ENCODE measurements at places on chromosomes 6 and 20.

DNA sequence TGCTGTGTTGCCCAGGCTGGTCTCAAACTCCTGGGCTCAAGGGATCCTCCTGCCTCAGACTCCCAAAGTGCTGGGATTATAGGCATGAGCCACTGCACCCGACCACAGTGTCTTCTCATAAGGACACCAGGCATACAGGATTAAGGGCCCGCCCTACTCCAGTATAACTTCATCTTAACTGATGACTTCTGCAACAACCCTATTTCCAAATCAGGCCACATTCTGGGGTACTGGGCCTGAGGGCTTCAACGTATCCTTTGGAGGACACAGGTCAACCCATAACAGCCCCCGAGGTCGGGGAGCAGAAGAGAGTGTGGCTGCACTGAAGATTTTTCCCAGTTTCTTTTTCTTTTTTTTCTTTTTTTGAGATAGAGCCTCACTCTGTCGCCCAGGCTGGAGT lies 39.7 kb downstream of the SUN5 start:
- no peak for DNase-seq

- DNase-seq, result no peak
Observed at GRCh38 chr6:51617751-51618150, 469.7 kb downstream of the PKHD1 start.

DNA sequence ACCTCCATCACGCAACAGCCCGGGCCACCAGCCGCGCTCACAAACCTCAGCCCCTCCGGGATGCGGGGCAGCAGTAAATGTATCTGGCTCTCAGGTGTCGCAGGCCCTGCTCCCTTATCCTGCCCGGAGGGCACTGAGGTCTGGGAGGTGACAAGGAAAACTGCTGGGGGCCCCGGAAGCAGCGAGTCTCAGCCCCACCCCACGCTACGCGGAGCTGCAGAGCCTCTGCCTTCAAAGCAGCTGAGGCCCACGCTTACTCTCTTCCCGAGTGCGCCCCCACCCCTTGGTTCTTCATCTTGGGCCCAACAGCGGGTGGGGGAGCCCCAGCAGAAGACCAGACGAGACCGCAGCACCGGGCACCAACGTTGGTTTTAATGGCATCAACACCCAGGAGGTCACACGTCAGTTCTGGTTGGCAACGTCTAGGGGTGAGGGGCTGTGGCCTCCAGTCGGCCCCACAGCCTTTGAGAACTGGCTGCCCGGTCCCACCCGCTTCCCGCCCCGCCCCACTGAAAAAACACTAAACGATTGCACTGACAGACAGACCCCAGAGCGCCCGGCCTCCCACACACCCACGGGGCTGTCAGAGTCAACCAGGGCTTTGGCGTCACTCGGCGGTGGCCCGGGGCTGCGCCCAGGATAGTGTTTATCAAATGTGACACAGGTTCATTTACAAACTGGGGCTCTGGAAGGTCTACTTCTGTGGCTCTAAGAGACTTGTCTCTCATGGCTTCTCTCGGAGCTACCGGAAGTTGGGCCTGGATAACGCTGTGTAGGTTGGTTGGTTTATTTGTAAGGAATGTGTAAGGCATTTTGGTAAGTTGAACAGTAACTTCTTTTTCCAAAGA lies 43.7 kb downstream of the DSTN start:
- no peak for DNase-seq

DNA sequence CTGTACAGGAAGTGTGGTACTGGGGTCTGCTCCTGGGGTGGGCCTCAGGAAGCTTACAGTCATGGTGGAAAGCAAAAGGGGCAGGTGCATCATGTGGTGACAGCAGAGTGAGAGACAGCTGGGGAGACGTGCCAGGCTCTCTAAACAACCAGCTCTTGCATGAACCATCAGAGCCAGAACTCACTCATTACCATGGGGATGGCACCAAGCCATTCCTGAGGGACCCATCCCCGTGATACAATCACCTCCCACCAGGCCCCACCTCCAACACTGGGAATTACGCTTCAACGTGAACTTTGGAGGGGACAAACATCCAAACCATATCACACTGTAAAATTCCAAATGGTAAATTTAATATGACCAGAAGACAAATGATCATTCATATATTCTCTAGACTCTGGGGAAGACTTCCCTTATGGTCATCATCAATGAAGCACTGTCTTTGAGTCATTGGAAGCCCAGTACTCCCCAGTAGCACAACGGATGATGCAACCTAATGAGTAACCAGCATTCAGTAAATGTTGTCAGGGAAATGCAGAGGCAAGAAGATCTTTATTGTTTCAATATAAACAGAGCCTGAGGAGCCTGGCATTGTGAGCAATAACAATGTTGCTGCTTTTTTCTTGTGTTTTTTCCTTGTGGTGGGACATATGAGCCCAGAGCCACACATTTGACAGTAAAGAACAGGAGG lies 48.2 kb upstream of the RALY start:
- DNase-seq, result peak; percentile 67

GRCh38 chr6:135053406-135053805 lies 1.2 kb downstream of the HBS1L start:
- no peak for DNase-seq

DNA sequence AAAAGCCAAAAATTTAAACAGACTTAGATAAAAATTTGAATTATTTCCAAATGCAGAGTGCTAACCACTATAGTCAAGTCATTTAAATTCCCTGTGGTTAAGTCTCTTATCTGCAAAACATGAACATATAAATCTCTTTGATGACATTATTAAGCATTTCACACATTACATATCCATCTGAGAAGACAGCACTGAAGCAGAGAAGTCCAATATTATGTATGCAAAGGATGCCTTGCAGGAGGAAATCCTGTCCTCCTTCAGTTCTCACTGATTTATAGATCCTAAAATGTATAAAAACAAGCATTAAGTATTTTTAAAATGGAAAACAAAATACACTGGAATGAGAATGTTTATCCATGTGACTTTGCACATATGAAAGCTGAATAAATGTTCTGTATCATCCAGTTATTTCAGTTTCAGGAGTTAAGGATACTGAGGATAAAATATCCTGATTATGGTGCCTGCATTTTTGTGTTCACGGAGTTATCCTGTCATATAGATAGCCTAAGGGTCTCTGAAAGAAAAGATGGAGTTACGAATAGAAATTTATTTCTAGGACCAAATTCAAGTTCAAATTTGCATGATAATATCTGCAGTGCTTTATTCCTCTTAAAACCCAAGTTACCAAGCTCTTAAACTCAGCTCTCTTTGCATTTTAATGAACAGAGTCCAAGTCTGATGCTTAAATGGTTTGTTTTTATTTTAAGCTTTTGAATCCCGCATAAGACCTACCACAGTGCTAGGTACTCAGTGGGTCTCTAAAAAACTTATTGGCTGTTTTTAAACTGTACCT lies 145.4 kb downstream of the PRKN start:
- no peak for DNase-seq

GRCh38 chr20:48008850-48009515 lies 223.7 kb upstream of the SULF2 start:
- no peak for DNase-seq

DNA sequence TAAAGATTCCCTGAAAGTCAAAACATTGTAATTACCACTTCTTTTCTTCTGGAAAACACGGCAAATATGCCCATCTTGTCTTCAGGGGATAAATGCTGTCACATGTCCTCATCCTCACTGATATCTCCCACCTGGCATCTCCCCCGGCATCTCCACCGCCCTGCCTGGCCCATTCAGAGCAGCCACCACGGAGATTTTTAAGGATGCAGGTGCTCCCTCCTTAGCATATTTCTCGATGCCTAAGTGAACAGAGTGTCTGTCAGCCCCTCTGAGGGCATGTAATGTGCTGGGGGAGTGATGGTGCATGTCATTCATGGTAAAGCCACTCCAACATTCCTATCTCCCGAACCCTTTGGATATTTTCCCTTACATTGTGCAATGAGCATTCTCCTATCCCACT lies 215.5 kb downstream of the PREX1 start:
- no peak for DNase-seq

GRCh38 chr20:36720510-36720909 lies 25.4 kb downstream of the NDRG3 start:
- peak; percentile 11 for DNase-seq

- DNase-seq, result no peak
Observed at GRCh38 chr6:39906318-39906761, 27.9 kb downstream of the MOCS1 start.

- DNase-seq, result no peak
Observed at GRCh38 chr6:169490830-169491229, 211.0 kb downstream of the WDR27 start.

DNA sequence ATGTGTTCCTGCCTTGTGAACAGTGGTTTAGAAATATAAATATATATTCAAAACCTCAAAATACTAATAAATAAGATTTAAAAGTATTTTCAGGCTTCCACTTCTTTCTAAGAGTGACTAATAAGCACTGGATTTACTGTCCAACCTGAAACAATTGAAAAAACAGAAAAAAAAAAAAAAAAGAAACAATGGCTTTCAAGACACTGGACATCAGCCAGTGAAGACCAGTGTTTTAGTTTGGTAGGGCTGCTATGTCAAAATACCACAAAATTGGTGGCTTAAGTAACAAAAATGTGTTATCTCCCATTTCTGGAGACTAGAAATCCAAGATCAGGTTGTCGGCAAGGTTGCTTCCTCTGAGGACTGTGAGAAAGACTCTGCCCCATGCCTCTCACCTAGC lies 101.4 kb upstream of the PDE7B start:
- no peak for DNase-seq

- no peak for DNase-seq
Observed at GRCh38 chr20:39289831-39290230, 327.7 kb downstream of the DHX35 start.

DNA sequence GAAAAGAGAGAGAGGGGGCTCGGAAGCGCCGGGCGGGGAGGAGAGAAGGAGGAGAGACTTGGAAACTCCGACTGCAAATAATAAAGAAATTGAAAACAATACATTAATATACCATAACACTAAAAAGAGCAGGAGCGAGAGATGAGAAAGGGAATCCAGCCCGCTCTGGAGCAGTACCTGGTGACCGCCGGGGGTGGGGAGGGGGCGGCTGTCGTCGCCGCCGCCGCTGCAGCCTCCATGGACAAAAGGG lies 338 bp downstream of the E2F3 start:
- DNase-seq, result no peak

DNA sequence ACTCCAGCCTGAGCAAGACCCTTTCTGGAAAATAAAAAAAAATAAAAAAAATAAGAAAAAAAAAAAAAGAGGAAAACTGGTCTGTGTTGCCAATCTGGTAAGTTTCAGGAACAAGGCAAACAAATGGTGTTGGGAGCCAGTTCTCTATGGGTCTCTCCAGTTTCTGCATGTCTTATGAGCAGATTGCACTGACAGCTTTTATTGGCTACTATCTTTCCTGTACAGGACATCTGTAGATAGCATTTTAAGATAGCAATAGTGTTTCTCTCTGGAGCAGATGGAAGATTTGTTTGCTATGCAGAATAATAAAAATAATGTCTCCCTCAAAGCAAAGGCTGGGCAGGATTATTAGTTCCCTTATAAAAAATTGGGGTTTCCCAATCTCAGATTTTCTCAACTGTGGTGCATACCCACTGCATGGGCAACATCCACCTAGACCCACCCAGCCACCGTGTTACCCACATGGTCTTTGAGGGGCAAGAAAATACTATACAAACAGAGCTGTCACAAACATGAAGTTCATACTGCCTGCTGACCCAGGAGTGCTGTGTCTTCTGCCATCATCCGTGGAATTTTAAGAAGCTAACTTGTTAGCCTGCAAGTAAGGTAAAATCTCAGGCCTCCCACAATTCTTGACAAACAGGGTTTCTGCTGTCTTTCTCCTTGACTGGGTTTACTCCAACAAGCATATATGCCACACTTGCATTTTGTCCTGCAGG lies 9.5 kb downstream of the GMDS start:
- DNase-seq, result no peak

GRCh38 chr6:14897831-14898230 lies 348.0 kb upstream of the JARID2 start:
- peak; percentile 83 for DNase-seq

- no peak for DNase-seq
Observed at GRCh38 chr20:6121504-6121903, 1.3 kb downstream of the FERMT1 start.

- DNase-seq, result no peak
Observed at GRCh38 chr6:170093658-170094596, 197.0 kb downstream of the DLL1 start.

DNA sequence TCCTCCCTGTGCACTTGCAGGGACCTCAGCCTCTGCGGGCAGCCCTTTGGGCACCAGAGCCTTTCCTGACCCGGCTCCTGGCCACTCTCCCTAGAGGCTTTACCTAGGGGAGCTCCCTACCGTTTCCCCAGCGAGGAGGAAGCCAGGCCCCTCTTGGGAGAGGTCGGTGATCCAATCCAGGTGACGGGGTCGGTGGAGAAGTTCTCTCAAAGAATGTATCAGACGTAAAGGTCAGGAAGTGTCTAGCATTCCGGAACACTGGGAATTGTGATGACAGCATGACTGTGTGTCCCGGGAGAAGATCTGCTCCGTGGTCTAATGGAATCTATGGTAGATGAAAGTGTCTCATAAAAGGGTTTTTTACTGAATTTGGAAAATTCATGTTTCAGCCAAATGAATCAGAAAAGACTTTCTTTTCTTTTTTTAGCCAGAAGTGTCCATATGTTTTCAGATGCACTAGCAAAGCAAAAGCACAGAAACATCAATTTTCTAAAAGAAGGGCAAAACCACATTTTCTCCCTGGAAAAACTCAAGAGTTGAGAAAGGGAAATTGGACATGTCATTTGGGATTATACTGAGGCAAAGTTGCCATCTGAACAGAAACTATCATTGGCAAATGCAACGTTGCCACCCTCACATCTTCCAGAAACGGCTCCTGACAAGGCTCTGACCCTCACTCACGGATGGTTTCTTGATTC lies 289.4 kb downstream of the THBS2 start:
- DNase-seq, result no peak

GRCh38 chr6:5746759-5747130 lies 260.0 kb downstream of the NRN1 start:
- DNase-seq, result no peak

GRCh38 chr6:26420688-26421171 lies 18.7 kb downstream of the BTN3A1 start:
- peak; percentile 48 for DNase-seq

- no peak for DNase-seq
Observed at GRCh38 chr6:132369526-132369925, 31.7 kb downstream of the MOXD1 start.

DNA sequence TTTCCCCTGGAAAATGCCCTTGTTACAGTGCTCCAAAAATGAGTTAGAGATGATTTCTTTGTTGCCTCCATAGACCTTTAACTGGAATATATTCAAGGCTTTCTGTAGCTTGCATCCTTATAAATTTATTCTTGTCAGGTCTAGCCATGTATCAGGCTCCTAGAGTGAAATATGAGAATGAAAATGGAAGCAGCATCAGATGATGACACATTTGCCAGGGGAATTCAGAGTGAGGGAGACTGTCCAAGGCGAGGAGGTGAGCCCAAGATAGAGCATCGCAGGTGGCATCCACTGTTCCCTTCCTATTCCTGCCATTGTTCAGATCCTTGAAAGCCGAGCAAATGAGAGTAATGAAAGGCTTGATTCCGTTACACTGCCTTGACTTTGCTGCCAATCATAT lies 386.8 kb downstream of the SAMD5 start:
- DNase-seq, result no peak
